ENCODE measurements at places on chromosomes 16 and 17.

DNA sequence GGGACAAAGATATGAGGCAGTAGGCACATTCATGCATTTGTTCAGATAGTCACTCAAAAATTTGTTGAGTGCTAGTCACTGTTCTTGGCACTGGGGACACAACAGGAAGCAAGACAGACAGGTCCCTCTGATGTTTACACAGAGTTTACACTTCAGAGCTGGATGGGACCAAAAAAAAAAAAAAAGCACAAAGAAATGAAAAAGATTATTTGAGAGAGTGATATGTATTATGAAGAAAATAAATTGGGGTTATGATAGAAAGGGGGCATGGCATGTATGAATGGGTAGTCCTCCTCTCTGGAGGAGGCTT, 3.5 kb upstream of the YPEL2 start:
- DNase-seq: no peak

GRCh38 chr16:74071996-74072535, 224.5 kb upstream of the PSMD7 start:
- no peak for DNase-seq

- peak; percentile 30 for DNase-seq
Observed at GRCh38 chr17:57597531-57598453, 147.3 kb downstream of the CCDC182 start.

- DNase-seq: no peak
Observed at GRCh38 chr17:73798111-73798748, 154.0 kb upstream of the SDK2 start.

DNA sequence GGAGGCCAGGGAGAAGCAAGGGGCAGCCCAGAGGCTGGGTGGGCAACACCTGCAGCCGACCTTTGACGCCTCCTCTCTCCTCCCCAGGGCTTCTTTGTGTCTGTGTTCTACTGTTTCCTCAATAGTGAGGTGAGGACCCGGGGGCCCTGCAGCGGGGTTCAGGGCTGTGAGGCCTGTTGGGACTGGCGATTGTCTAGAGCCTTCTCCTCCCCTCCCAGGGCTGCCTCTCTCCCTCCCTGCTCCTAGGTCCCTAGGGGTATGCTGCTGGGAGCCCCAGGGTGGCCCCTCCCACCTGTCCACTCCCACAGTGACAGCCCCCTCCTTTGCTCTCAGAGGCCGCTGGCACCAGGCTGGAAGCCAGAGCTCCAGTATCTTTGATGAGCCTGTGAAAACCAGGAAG, 10.8 kb upstream of the SPPL2C start:
- no peak for DNase-seq

Measured in cerebellar nuclear complex (tissue), 1 donor.